Smooth muscle cell of the pulmonary artery (primary cell): ENCODE measurements at places on chromosomes 3 and 15. TPM values are rescaled to one million over a fixed set of nuclear protein-coding genes. Genes with fewer than 3 reads are reported as not detected.

RBM6 gene
- total RNA-seq: 40.1 and 40.9 TPM in 2 replicates

CCNDBP1 gene
- total RNA-seq: 53.5 and 66.1 TPM in 2 replicates

GOLGA8Q gene
- 1.1 and 1.9 TPM in 2 replicates for total RNA-seq

GOLGA8J gene
- not detected in 2 replicates for total RNA-seq

SLC12A1 gene
- total RNA-seq: not detected in 2 replicates

SPATA12 gene
- 0.10 TPM in 1 of 2 replicates, not detected in the other for total RNA-seq

PRKCD gene
- 6.8 and 9.7 TPM in 2 replicates for total RNA-seq

SLMAP gene
- 45.2 and 50.3 TPM in 2 replicates for total RNA-seq

TRPM1 gene
- total RNA-seq: not detected in 2 replicates

ADGRG7 gene
- 0.07 TPM in 1 of 2 replicates, not detected in the other for total RNA-seq

TM4SF4 gene
- 0.89 and 2.4 TPM in 2 replicates for total RNA-seq

AMT gene
- total RNA-seq: 0.52 and 1.5 TPM in 2 replicates

SI gene
- total RNA-seq: not detected in 2 replicates

RYR3 gene
- 0.07 TPM in 1 of 2 replicates, not detected in the other for total RNA-seq

ARIH2 gene
- total RNA-seq: 68.4 and 71.4 TPM in 2 replicates

MYEF2 gene
- 6.3 and 8.5 TPM in 2 replicates for total RNA-seq

RTF1 gene
- 12.1 and 13.5 TPM in 2 replicates for total RNA-seq

IL5RA gene
- total RNA-seq: not detected in 2 replicates

UPK1B gene
- total RNA-seq: 0.17 and 0.98 TPM in 2 replicates

ASB14 gene
- not detected in 2 replicates for total RNA-seq

SV2B gene
- total RNA-seq: under 0.01 TPM in 1 of 2 replicates, not detected in the other

UACA gene
- 133 and 231 TPM in 2 replicates for total RNA-seq

SLC22A14 gene
- 0.46 and 0.66 TPM in 2 replicates for total RNA-seq

CCK gene
- total RNA-seq: 0.13 and 0.36 TPM in 2 replicates

CLDN1 gene
- total RNA-seq: 0.20 and 4.1 TPM in 2 replicates
